ENCODE measurements at places on chromosomes 11 and 22.

- no peak for DNase-seq
Observed at GRCh38 chr11:15728207-15728606, 613.5 kb downstream of the INSC start.

DNA sequence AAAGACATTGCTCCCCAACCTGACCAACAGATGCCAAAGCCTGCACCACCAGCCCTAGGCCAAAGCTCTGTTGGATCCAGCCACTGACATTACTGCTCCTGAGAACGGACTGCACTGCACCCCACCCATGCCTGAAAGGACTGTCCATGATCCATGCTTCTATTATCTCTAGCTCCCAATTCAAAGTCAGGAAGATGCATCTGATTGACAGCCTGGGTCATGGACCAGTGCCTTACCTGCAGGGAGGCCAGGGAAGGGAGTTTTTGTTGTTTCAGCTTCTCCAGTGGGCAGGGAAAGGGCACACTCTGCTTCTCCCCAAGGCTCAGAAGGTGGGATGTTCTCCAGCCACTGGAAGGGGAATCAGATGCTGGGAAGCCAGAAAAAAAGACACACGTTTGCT is 4.8 kb upstream of the PRDM11 start:
- no peak for DNase-seq

- DNase-seq, result no peak
Observed at GRCh38 chr11:9687711-9688477, 24.0 kb downstream of the SWAP70 start.

DNA sequence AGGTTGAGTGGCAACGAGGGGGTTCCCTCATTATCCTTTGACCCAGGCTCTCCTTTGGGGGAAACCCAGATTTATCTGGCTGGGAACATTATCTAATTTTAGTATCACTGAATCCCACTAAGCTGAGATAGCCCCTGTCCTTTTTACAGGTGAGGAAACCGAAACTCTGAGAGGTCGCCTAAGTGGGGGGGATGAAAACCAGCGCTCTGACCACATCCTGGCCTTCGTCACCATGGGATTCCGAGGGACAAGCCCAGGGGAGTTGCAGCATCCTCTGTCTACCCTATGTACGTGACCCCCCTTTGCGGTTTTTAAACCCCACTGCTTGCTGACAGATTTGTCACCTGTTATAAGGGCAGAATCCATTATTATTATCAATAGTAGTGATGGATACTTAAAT is 61.0 kb downstream of the ISX start:
- DNase-seq, result no peak

GRCh38 chr22:40791241-40791640 is 27.9 kb downstream of the SLC25A17 start:
- DNase-seq, result no peak

- DNase-seq, result no peak
Observed at GRCh38 chr11:58787903-58788302, 56.2 kb upstream of the GLYAT start.

DNA sequence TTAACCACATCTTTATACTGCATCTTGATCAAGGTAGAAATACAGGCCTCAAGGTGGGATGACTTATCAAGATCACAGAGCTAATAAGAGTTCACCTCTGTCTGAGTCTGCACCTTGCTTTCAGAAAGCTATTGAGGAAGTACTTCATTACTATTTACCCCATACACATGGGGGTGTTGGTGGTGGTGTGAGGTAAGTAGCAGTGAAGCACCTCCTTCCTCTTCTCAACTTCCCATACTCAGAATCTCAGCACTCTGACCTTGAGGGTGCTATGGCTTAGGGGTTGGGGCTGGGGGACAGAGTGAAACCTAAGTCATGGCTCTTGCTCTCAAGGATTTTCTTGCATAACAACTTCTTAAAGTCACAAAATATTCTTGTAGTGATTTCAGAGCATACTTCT is 56.9 kb downstream of the ME3 start:
- no peak for DNase-seq

DNA sequence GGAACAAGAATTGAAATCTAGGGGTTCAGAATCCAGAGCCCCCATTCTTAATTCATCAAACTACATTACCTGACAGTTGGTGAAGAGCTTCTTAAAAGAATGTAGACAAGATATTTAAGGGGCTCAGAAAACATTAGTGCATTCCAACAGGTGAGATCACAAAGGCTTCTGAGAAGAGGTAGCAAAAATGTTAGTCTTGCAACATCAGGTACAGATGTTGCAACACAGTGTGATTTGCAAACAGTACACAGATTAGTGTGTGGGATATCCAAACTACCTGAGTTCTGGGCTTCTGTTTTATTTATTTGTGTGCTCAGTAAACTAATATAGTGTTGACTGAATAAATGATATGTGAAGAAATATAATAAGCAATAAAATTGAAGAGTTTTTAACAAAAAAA is 11.8 kb downstream of the CASP4 start:
- no peak for DNase-seq

- DNase-seq, result no peak
Observed at GRCh38 chr22:35212009-35212408, 45.3 kb upstream of the HMGXB4 start.

- DNase-seq, result no peak
Observed at GRCh38 chr11:62046568-62047100, 77.2 kb upstream of the INCENP start.

- no peak for DNase-seq
Observed at GRCh38 chr11:45995342-45995734, 72.9 kb downstream of the LARGE2 start.

- DNase-seq, result no peak
Observed at GRCh38 chr22:33920197-33920540, at the start of gene LARGE1. Gene LARGE1 (minus strand): TSS chr22:33920476.

DNA sequence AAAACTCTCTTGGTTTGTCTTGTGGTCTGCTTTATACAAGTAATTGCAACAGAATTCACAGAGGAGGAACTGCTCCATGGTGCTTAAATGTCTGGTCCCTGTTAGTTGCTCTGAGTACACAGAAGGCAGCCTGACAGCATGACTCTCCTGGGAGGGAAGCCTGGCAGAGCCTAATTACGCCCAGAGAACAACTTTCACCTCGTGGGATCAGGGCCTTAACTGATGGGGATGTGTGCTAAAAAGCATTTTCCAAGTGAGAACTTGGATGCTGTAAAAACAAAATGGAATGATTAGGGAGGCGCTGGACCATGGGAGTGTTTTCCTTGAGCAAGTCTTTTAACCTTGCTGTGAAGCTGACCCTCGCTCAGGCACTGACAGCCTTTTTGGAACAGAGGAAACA is 154.0 kb upstream of the TENM4 start:
- no peak for DNase-seq

DNA sequence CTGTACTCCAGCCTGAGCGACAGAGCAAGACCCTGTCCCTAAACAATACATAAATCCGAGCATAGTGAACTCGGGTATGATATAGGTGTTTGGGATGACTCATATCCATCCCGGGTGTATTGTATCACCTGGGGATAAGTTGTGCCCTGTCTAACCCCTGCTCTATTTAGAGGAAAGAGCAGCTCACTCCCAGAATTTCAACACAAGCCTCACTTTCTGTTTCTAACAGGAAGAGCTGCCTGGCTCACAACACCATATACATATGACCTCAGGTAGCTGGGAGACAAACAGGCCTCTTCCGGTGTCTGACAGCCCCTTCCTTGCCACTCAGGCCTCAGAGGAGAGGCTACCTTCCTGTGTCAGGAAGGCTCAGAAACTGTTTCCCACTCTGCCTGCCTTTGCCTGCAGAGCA is 9.9 kb upstream of the MICALL1 start:
- no peak for DNase-seq

DNA sequence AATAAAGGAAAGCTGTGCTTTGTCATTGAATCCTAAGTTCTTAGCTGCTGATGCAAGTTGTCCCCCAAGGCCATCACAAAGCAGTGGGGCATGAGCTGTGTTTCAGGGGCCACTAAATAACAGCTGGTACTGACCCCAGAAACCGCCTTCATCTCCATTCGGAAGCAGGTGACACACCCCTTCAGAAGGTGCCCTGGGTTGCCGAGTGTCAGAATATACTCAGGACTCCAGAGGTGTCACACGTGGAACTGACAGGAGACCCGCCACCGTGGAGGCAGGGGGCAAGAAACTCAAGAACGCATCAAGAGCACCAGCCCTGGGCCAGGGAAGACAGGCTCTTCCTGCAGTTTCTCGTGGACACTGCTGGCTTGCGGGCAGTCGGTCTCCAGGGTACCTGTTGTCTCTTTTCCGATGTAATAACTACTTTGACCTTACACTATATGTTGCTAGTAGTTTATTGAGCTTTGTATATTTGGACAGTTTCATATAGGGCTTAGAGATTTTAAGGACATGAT is 41.5 kb downstream of the PPP2R1B start:
- no peak for DNase-seq

DNA sequence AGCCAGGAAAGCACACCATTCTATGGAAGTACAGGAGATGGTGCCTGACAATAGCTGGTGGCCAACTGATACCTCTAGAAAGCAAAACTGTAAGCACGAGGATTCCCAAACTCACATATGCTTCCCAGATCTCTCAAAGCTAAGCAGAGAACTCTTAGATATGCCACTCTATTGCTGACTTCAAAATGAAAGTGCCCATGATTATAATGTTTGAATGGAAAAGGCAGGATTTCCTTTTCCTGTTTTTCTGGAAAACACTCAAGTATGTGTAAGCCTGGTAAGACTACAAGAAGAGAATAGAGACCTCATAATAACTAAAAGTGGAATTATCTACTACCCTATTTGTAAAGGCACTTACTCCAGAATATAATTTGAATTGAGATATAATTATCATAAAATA is 2.6 kb upstream of the CARD18 start:
- no peak for DNase-seq

DNA sequence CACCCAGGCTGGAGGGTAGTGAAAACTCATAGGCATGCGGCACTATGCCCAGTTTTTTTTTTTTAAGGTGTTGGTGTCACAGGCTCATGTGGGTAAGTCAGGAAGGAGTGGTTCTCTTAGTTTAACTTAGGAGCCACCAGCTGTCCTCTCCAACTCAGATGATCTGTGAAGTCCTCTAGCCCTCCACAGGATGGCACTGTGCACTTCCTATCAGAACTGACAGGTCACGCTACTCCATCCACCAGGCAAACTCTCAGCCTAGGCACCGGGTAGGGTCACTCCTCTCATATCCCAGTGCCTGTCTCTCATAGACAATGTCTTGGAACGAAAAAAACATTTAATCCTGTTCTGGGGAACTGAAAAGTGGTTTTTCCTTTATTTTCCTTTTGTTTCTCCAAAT is 16.5 kb downstream of the NAP1L4 start:
- peak; percentile 44 for DNase-seq

- DNase-seq, result no peak
Observed at GRCh38 chr11:65066805-65067291, 8.5 kb upstream of the NAALADL1 start.

- DNase-seq, result no peak
Observed at GRCh38 chr11:75403983-75404658, 4.8 kb downstream of the RPS3 start.

GRCh38 chr22:46293577-46294260 is 3.0 kb upstream of the GTSE1 start:
- DNase-seq, result peak; percentile 45

- DNase-seq, result no peak
Observed at GRCh38 chr22:19710769-19711106, 3.6 kb upstream of the SEPTIN5 start.

DNA sequence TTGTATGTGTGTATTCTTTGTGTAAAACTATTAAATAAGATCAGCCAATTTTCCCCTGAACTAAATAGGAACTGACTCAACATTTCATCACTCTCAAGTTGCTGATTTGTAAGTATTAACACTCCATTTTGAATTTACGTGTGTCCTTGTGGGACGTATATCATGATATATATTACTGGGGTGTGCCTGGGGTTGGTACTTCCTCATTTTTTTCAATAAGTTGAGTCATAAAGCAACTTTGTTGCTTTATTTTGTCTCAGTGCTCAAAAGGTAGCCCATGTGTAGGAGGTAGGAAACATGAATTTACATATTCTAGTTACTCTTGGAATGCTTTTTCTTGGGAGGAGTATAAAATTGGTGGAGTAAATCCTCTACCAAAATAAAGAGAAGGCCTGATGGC is 193.9 kb upstream of the RAG2 start:
- DNase-seq, result no peak

GRCh38 chr11:47918882-47919495 is 61.4 kb upstream of the PTPRJ start:
- DNase-seq, result no peak

- no peak for DNase-seq
Observed at GRCh38 chr22:33209930-33210784, 152.0 kb upstream of the SYN3 start.
